Neural progenitor cell (in vitro differentiated cells): ENCODE measurements at places on chromosomes 2 and 18. TPM values are rescaled to one million over a fixed set of nuclear protein-coding genes. Genes with fewer than 3 reads are reported as not detected.

Gene RTKN
- 11.4 and 40.0 TPM in 2 replicates for total RNA-seq

Gene COL4A4
- 0.60 and 0.62 TPM in 2 replicates for total RNA-seq

Gene CAVIN2
- not detected in 2 replicates for total RNA-seq

Gene MYL1
- not detected in 2 replicates for total RNA-seq

Gene MROH2A
- total RNA-seq = not detected in 2 replicates
